ENCODE measurements at places on chromosomes 16 and 17.

GRCh38 chr16:47949714-47950113 is 206.1 kb downstream of the ABCC12 start:
- no peak for DNase-seq

- no peak for DNase-seq
These were observed 417.9 kb downstream of the MAF start for GRCh38 chr16:79182616-79183015.

- DNase-seq: no peak
These were observed 24.4 kb downstream of the GLP2R start for GRCh38 chr17:9850151-9850550.

GRCh38 chr17:45405250-45406086 is 27.2 kb downstream of the ARHGAP27 start:
- DNase-seq: no peak

DNA sequence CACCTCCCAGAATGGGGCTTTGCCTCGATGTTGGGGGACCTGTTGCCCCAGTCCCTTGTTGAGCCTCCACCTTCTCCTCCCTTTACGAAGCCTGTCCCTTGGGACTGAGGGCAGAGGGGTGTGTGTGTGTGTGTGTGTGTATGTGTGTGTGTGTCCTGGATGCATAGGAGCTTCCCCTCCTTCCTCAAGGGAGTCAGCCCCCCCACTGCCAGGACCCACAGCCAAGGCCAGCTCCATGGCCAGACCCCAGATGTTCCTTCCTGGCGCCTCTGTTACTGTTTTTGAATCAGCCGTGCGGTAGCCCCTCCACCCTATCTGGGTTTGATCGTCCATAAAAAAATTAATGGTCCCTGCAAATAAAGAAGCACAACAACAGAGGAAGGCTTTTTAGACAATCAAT is 17.7 kb upstream of the DOK4 start:
- DNase-seq: no peak

GRCh38 chr16:82055728-82056549 is 20.9 kb downstream of the HSD17B2 start:
- no peak for DNase-seq

DNA sequence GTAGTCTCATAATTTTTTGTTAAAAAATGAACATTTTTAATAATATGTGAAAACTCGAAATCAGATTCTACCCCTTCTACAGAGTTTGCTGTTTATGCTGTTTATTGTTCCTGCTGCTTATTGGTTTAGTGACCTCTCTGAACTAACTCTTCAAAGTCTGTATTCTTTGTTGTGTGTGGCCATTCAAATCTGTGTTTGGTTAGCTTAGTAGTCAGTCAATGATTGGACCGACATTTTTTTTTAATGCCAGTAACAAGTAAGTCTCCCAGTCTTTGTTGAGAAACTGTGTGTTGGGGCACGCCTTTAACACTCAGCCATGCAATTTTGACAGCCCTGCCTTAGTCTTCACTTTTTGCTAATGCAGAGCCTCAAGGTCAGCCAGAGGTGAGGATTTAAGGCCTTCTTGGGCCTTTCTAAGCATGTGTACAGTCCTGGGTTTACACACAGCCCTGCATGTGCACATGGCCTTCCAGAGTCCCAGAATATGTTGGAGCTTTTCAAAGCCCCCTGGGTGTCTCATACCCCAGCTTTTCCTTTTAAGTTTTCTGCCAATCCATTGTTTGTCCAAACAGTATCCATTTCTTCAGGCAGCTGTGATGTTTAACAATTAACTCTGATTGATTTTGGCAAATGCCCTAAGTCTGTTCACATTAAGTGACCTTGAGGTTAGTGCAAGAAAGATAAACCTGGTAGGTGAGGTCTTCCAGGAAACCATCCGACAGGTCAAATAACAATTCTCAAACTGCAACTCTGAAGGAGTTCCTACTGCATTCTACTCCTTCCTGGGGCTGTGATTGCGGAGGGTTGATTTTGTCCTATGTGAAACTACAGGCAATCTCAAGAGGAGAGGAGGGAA is 389.3 kb downstream of the PMP22 start:
- no peak for DNase-seq
